ENCODE measurements at places on chromosomes 2 and 18.

GRCh38 chr18:59012815-59013705 lies 126.6 kb upstream of the SEC11C start:
- no peak for DNase-seq

GRCh38 chr2:156470975-156471583 lies 34.9 kb downstream of the GPD2 start:
- no peak for DNase-seq

- no peak for DNase-seq
Measured at GRCh38 chr2:148954536-148954935, 79.5 kb downstream of the KIF5C start.

DNA sequence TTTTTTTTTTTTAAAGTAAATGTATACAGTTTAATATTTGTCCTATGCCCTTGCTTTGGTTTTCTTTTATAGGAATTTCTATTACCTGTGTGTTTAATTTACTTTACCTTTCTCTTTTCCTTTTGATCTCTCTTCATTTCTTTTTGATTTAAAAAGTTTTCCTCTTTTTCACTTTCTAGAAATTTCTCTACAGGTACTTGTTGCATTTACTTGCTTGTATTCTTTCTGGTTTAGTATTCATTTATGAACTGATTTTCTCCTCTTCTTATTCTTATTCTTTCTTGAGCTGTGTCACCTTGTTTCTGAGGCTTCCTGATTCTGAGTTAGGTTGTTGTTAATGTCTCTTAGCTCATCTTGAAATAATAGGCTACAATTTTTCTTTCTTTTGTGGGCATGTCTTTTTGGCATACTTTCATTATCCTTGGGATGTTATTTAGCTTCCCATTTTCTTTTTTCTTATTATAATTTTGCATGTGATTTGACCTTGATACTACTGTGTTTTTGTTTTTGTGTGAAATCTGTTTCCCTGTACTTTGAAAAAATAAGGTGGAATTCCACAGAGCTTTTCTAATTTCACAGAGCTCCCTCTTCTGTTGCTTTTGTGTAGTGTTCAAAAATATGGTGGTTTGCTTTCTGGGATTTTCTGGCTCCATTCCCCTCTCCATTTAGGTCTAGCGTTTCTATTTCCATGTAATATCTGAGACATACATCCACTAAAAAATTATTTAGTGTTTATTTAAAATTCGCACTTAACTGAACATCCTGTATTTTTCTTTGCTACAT lies 25.5 kb upstream of the ALMS1 start:
- DNase-seq = no peak

- DNase-seq = no peak
Measured at GRCh38 chr2:219297766-219298456, 11.3 kb downstream of the PTPRN start.

Data from DND-41 (cell line).